ENCODE measurements at places on chromosomes 12 and 14. TPM values are rescaled to one million over a fixed set of nuclear protein-coding genes. Genes with fewer than 3 reads are reported as not detected.

DNA sequence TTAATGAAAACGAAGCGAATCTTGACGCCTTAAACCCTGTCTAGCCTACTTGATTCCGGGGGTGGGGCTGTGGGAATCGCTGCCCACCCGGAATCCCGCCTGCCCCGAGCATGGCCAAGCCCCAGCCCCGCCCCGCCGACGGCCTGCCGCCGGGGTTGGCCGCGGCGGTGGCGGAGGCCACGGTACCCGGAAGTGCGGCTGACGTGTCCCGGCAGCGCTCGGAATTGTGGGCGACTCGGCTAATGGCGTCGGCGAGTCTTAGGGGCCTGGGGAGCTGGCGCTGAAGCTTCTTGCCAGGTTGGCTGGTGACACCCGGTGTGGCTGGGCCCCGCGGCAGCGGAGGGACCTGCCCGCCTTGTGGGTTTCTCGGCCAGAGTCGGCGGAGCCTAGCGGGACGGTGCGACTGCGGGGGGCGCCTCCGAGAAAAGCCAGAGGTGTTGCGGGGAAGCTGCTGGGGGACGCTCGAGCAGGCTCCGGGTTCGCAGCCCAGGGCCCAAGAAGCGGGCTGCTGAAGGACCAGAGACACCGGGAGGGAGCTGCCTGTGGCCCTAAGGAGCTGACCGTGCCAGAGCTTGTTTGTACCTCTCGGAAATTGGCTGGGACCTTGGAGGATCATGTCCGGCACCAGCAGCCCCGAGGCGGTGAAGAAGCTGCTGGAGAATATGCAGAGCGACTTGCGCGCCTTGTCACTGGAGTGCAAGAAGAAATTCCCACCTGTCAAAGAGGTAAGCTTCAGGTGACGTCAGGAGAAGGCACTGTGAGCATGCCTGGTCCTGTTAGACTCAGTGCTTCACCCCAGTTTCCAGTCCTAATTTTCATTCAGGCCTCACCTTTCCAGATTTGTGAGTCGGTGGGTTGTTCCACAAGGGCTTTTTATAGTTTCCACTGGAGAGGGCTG is at the start of gene MON2:
TSS of gene MON2 (plus strand) at position 233 of the 898 bp plus-strand sequence. CDS start at position 615, 382 bp downstream.
- peak; percentile 97 for DNase-seq

GRCh38 chr14:103656031-103656755 is 27.2 kb downstream of the KLC1 start:
- DNase-seq: no peak

DNA sequence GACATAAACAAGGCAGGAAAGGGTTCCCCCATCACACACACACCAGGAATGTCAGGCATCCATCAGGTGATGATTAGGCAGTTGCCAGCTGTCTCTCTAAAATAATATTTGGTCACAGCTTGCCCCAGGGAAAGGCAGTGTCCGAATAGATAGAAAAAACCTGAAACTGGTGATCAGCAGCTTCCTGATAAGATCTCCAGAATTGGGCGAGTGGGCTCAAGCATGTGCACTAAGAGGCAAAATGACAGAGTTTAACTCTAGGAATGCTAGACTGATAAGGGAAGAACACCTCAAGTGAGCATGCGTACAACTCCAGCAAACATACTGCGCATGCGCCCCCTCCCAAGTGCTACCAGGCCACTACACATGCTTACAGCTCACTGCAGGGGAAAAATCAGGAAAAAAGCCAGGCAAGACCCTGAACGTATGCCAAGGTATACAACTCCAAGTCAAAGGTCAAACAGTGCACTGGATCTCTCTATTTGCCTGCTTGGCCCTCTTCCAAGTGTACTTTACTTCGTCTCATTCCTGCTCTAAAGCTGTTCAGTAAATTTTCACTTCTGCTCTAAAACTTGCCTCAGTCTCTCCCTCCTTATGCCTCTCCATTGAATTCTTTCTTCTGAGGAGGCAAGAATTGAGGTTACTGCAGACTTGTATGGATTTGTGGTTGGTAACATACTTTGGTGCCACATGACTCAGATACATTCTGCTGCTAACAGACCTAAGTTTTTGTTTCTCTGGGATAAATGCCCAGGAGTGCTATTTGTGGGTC is 73.5 kb upstream of the VASH1 start:
- DNase-seq: no peak

GRCh38 chr12:122022393-122023338 is 982 bp downstream of the BCL7A start:
- DNase-seq: peak; percentile 82

- no peak for DNase-seq
These were observed 1083.8 kb downstream of the FLRT2 start for GRCh38 chr14:86613786-86614185.

DNA sequence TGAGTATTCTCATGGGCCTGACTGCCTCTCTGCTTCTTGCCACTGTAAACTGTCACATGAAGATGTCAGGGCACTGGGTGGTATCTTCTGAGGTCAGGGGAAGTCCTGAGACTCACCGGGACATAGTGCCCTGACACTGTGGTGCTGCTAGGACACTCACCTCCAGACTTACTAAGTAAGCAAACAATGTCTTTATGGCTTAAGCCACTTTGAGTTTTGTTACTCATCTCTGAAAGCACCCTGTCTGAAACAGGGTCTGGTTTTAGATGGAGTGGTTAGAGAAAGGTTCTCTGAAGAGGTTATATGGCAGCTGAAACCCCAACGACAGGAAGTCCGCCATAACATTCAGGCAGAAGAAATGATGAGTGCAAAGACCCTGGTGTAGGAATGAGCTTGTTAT is 22.7 kb downstream of the GPR19 start:
- no peak for DNase-seq

DNA sequence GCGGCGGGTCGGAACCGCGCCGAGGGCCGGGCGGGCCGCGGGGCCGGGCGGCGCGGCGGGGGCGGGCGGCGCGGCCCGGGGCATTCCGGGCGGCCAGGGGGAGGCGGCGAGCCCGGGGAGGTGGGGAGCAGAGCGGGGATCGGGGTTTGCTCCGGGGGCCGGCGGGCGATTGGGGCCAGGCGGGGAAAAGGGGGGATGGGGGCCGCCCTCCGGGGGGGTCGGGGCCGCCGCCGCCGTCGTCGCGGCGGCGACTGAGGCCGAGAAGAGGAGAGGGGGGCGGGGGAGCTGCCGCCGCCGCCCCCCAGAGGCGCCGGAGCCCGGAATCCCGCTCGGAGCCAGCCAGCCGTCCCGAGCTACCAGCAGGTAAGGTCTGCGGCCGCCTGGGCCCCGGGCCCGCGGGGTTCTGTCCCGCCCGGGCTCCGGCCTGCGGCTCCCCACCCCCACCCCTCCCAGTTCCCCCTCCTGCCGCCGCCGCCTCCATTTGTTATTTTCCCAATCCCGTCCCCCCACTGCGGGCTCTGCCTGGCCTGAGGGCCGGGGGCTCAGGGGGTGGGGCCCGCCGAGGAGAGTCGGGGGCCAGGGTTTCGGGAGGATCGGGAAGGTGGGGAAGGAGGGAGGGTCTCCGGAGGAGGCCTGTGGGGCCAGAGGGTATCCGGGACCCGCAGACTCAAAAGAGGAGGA is 403 bp downstream of the ATN1 start:
- peak; percentile 78 for DNase-seq

- no peak for DNase-seq
These were observed 271.6 kb upstream of the ATP2B1 start for GRCh38 chr12:89980236-89980635.

- DNase-seq: no peak
These were observed 21.8 kb downstream of the RAP1B start for GRCh38 chr12:68632486-68632885.

- no peak for DNase-seq
These were observed 28.6 kb downstream of the CHFR start for GRCh38 chr12:132858718-132859266.

DNA sequence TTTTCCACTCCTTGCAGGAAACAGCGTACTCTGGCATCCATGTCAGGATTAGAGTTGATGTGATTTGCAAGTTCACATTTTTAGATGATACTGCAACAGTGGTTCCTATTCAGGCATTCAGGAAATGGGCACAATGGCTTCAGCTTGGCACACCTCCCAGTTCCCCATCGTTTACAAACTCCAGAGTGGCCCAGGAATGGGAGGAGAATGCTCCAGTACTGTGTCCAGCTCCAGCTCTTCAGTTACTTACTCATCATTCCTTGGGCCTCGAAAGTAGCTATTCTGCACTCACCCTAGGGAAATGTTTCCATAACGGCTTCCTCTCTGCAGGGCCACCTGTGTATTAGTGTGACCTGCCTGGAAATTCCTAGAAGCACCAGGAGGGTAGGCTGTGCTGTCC is 239.7 kb upstream of the RGS6 start:
- no peak for DNase-seq

DNA sequence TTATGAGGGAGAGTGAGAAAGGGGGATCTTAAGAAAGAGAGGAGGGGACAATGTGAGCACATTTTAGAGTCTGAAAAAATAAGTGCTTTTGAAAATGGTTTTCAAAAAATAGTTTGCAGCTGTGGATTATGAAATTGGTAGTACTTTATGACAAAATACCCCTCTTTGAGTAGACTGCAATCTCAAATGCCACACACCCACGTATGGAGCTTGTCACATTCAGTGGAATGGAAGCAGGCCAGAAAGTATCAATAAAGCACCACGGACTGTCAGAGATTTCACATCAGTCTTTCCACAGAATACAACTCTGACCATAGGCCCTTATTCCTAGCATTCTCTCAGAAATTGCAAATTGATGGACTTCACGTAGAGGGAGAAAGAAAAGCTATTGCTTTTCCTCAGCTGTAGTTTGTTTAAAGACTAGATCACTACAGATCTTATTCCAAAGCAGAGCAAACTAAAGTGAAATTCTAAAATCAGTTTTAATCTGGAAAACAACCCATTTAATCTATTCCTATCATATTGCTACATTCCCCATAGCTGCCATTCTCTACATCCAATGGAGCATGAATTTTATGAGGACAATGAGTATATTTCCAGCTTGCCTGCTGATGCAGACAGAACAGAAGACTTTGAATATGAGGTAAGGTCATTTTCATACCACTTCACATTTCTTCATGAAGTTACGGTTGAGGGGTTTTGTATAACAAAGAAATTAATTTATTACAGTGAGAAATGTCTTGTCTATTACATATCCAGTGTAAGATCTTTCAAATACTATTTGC is 321.3 kb downstream of the PDZRN4 start:
- no peak for DNase-seq

The MORN3 gene
- polyA plus RNA-seq: 2.4 TPM

The SCAF11 gene
- 32.3 TPM for polyA plus RNA-seq
